ENCODE measurements at places on chromosomes 3 and 15.

- DNase-seq = no peak
Observed at GRCh38 chr15:63020128-63020527, 22.4 kb upstream of the TPM1 start.

DNA sequence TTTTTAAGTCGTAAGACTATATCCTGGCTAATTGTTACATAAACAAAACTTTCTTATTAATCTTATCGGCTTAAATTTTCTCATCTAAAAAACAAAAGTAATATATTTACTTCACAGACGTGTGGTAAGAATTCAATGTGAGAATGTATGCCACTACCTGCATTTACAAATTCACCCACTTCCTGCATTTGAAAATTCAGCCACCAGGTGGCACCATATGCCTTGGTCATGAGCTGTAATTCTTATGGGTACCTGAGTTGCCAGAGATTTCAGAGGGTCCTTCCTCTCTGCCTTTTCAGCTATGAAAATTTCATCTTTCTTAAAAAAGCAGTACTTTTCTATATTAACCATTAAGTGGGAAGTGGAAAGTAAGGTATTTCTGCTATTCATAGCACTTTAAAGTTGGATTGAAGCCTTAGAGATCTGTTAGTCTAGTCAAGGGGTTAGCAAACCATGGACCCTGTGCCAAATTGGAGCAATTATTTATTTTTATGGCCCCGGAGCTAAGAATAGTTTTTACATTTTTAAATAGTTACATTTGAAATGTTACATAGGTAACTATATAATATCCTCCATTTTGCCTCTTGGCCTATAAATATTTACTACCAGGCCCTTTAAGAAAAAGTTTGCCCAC, 127.8 kb downstream of the HCN4 start:
- DNase-seq = peak; percentile 77

DNA sequence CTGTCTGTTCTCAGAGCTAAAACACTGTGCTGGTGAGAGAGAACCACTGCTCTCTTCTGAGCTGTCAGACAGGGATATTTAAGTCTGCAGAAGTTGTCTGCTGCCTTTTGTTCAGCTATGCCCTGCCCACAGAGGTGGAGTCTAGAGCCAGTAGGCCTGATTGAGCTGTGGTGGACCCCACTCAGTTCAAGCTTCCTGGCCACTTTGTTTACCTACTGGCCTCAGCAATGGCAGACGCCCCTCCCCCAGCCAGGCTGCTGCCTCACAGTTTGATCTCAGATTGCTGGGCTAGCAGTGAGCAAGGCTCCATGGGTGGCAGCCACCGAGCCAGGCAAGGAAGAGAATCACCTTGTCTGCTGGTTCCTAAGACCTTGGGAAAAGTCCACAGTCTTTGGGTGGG, 21.0 kb upstream of the CACNA1D start:
- no peak for DNase-seq

GRCh38 chr15:98853617-98854420, 153.8 kb downstream of the PGPEP1L start:
- DNase-seq = no peak

DNA sequence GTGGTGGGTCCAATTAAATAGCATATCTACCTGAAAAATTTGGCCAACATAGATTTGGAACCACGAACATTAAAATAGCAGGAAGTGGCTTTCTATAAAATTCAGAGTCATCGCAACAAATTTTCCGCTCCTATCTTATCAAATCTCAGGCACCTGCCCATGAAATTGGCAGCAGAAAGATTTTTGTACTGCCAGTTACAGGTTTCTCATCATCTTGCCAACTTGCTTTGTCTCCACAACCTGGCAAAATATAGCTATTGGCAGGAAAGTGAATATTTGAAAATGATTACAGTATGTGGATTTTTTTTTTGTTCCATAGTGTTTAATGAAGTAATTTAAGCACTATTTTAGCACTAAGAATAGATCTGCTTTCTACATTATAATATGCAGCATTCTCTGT, 161.6 kb upstream of the LRRC3B start:
- no peak for DNase-seq

DNA sequence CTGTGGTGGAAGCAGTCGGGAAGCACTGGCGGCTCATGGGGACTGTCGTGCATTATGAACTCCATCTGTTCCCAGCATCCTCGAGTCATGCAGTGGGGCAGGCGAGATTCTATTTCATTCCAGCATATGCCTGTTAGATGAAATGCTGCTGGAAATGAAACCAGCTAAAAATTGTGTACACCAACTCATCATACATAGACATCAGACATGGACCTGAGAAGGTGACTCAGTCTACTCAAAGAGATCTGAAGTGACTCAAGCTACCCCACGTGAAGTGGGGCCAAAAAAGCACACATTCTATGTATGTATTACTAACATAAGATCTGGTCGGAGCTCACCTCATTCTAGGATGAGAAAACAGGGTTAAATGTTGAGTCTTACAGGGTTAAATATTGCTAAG, 47.5 kb upstream of the FAM98B start:
- DNase-seq = no peak

DNA sequence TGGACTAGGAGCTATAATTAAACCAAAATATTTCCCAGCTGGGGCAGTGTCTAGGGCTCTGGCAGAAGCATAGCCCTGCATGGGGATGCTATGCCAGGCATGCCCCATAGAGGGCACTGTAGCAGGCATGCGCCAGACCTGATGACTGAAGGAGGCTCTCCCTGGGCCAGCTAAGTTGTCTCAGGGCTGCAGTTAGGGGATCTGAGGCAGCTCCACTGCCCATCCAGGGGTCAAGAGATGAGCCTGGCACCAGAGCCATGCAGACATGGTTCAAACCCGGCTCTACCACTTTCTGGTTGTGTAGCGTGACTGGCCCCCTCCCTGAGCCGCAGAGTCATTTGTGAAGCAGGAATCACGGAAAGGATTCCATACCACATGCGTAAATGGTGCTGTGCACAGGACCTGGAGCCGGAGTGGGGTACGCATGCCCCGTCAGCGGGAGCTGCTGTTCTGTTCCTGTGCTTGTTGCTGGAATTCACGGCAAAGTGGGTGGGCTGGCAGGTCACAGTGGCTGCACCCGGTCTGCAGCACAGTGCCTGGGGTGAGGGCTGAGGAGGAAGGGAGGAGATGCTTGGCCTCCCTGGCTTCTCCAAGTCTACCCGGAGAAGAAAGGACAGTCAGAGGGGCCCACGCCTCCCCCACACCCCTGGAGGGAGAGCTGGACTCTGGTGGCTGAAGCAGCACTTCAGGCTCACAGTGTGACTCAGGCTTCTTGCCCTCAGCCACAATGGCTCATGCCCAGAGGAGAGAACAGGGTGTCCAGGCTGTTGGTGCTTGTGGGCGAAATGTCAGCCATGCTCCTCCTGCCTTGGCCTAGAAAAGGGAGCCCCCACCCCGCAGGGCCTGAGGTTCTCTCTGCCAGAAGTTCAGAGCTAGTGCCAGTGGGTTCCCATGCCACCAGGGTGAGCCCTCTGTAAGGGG, 43.1 kb downstream of the DNASE1L3 start:
- peak; percentile 74 for DNase-seq

DNA sequence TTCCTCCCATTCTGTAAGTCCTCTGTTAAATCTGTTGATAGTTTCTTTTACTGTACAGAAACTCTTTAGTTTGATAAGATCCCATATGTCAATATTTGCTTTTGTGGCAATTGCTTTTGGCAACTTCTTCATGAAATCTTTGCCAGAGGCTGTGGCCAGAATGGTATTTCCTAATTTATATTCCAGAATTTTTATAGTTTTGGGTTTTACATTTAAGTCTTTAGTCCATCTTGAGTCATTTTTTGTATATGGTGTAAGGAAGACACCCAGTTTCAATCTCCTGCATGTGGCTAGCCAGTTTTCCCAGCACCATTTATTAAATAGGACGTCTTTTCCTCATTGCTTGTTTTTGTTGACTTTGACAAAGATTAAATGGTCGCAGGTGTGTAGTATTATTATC, 372.4 kb upstream of the CADM2 start:
- no peak for DNase-seq

DNA sequence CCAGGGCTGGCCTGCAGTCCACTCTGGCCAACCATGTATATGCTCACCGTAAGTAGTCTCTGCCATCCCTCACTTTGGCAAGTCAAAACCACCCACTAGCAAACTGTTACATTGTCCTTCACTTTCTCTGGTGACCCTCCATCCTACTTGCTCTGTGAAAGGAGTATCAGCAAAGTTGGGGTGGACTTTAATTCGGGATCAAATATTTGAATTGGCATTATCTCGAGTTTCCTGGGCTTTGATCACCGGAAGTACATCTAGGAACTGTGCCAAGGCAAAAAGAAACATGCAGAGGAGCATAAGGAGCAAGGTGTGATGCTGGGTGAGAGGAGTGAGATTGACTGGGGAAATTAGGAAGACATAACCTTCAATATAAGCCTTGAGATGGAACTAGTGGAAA, 188.9 kb upstream of the P2RY1 start:
- no peak for DNase-seq

GRCh38 chr15:94951538-94951937, 720.2 kb downstream of the MCTP2 start:
- no peak for DNase-seq

DNA sequence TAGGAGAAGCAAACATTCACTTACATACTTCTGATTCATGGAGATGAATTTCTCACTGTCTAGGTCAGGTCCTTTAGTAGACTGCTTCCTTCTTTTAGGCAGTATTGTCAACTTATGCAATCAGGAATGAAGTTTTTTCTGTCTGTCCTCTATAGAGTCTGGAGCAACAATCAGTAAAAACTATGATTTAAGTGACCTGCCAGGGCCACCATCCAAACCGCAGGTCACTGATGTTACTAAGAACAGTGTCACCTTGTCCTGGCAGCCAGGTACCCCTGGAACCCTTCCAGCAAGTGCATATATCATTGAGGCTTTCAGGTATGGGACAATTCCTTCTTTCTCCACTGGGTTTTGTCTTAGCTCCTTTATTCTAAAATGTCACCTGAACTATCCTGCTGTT, 523.1 kb downstream of the ROBO2 start:
- DNase-seq = peak; percentile 11

DNA sequence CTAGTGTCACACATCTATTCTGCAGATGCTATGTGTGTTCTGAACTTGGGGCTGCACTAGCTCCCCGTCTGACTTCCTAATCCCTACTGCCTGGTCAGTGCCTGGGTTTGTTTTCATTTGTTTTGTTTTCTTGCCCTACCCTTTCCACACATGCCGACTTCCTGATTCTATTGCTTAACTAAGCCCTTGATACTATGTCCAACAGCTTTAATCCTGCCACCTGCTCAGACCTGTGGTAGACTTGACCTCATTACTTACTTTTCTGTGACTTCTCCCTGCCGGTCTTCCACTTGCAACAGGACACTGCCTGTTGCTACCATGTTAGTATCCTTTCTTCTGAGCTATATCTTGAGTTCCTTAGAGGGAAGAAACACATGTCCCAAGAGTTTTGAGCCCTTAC, 39.3 kb upstream of the CEMIP start:
- DNase-seq = no peak

DNA sequence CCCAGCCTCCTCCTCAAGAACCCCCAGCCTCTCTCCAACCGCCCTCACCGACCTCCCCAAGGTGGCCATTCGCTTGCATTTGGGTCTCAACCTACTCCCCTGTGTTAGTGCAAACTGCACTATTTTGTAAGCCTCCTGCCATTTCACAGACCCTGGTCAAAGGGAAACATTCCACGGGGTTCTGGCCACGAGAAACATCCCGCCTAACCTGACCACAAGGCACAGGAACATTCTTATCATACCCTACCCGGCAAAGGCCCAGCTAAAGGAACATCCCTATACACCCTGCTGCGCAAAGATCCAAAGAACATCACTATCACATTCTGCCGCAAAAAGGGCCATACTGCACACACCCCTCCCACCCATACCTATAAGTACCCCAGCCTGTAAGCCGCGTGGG, 22.9 kb downstream of the RPSA start:
- DNase-seq = no peak

DNA sequence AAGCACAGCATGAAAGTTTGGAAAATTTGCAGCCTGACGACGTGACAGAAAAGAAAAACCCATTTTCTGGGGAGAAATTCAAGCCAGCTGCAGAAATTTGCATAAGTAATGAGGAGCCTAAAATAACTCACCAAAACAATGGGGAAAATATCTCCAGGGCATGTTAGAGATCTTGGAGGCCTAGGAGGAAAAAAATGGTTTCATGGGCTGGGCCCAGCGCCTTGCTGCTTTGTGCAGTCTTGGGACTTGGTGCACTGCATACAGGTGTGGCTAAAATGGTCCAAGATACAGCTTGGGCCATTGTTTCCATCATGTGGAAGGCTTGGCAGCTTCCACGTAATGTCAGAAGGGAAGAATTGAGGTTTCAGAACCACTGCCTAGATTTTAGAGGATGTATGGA, 428.5 kb upstream of the FRG2C start:
- no peak for DNase-seq

DNA sequence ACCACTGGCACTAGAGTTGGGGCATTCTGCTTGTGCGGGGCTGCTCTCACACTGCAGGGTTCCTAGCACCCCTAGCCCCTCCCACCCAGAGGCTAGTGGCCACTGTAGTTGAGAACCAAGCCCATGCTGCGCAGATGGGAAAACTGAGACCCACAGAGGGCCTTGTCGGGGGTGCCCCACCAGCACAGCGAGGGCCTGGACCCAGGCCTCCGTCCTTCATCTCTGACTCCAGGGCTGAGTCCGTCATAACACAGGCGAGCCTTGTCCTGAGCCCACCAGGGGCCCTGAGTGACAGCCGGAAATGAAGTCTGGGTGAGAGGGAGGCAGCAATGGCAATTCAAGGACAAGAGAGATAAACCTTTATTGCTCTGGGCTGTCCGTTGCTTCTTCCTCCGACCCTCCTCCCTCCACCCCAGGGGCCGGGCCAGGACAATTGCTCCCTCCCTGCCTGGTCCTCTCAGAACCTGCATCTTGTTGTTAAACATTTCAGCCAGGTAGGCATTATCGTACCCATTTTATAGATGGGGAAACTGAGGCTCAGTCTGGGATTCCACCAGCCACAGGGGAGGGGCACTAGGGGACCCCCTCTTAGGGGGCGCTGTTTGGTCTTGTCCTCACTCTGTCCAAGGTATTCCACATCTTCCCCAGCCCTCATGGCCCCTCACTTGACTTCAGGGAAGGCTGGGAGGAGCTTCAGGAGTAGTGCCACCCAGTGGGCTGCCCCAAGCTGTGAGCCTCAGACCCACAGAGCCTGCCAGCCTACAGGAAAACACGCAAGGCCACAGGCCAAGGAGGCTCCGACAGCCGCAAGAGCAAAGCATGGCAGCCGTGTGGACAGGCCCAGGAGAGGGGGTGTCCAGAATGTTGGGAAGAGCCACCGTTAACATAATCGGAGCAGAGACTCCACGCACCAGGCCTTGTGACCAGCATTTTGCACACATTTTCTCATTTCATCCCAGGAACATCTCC, 4.4 kb upstream of the GRIP2 start:
- DNase-seq = no peak

GRCh38 chr3:17115186-17115585, 230.4 kb downstream of the PLCL2 start:
- DNase-seq = no peak

DNA sequence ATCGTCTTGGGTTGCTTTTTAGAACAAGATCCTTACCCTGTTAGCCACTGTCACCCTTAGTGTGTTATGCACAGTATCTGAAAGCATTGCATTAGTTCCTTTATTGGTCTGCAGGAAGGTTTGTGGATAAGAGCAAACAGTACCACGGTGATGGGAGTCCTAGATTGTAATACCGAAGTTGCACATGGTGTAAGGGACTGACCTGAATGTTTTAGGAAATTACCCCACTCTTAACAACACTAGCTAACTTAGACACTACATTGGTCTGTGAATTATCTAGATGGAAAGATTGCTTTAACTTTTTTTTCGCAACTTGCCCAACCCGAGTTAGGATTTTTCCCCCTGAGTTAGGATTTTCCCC, 1.3 kb downstream of the STT3B start:
- DNase-seq = no peak

- no peak for DNase-seq
Observed at GRCh38 chr15:57859130-57859685, 152.7 kb downstream of the POLR2M start.

Data from mucosa of gallbladder (tissue), 1 donor.